ENCODE measurements at places on chromosomes 11 and 22. TPM values are rescaled to one million over a fixed set of nuclear protein-coding genes. Genes with fewer than 3 reads are reported as not detected.

OR1S1 gene
- not detected for total RNA-seq

DNA sequence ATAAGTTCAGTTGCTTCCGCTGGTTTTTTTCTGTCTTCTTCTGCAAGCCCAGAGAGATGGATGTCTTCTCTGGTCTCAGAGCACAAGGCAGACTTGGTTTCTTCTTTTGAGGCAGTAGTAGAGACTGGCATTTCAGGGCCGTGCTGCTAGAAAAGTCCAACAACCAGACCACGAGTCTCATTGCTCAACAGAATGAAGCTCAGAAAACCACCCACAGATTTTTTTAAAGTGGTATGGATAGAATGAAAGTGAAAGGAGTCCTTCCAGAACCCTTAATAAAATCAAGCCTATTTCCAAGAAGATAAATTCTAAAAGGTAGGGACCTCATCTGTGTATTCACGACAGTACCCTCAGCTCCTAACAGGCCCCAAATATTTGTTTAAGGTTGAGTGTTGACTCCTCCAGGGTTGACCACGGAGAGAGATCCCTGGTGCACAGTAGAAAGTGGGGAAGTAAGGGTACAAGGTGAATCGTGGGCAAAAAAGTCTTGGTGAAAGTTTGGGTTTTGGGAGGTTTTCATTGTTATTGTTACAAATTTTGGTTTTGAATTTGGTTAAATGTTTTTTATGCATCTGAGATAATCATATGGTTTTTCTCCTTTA lies 43.6 kb upstream of the DDX6 start:
- no peak for DNase-seq

- DNase-seq: no peak
Observed at GRCh38 chr11:3173795-3174194, 8.7 kb upstream of the OSBPL5 start.

- no peak for DNase-seq
Observed at GRCh38 chr11:27886857-27887256, 186.6 kb upstream of the BDNF start.

DNA sequence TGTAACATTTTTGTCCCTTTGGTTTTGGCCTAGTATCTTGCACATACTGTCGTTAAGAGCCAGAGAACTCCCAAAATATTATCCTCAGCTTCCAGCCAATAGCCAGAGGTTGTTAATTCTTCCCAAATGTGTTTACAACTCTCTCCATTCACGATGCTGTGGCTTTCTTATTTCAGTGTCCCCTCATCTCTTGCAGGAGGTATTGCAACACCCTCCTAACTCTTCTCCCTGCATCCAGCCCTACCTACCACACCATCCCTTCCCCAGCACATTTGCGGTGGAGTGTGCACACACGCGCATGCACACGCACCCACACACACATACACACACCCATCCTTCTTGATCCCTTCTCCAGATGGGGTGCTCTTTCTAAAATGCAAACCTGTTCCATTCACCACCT lies 75.6 kb upstream of the LMO2 start:
- DNase-seq: no peak

Data from epithelial cell of proximal tubule (primary cell).